CD4-positive, alpha-beta T cell treated with Interleukin-17A for 4 hours (primary cell): ENCODE measurements at places on chromosomes 7 and 10.

DNA sequence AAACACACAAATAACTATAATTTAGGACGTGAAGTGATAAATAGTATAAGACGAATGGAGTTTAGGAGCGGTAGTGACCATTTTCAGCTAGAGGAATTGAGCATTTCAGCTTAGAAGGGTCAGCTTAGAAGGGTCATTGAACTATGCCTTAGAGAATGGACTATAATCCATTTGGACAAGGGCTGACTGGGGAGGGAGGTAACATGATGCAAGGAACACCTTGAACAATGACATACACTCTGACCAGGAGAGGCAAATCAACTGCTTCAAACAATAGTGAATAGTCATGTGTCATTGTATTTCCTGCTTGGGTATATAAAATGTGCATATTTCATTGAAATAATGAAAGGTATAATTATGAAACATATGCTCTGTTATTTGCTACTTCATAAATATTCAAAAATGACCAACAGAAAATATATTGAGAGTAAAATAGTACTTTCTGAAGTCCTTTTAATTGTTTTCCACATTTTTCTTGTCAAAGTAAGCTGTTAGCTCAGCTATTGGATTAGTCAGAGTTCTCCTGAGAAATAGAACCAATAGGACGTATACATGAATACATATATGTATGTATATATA lies 40.5 kb upstream of the WASL start:
- DNase-seq, result no peak

- no peak for DNase-seq
Measured at GRCh38 chr7:188174-188573, 4.2 kb upstream of the FAM20C start.

GRCh38 chr7:103637094-103637493 lies 191.1 kb upstream of the SLC26A5 start:
- no peak for DNase-seq

DNA sequence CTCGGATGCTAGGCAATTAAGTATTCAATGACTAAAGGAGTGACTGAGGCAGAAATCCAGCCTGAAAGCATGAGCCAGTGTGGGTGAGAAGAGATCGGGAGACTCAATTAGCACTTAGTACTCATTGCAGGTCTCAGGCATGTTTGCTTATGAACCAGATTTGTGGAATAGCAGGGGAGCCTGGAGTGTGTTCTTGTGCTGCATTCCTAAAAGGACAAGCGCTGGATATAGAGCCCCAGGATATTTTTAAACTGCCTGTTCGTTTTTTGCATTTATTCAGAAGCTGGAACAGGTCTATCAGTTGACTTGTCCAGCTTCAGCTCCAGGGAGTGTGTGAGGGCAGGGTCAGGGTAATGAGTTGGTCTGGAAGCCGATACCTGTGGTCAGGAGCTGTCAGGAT lies 120.3 kb downstream of the BMPER start:
- DNase-seq, result no peak

- DNase-seq, result no peak
Measured at GRCh38 chr7:7418997-7419396, 116.7 kb downstream of the COL28A1 start.

DNA sequence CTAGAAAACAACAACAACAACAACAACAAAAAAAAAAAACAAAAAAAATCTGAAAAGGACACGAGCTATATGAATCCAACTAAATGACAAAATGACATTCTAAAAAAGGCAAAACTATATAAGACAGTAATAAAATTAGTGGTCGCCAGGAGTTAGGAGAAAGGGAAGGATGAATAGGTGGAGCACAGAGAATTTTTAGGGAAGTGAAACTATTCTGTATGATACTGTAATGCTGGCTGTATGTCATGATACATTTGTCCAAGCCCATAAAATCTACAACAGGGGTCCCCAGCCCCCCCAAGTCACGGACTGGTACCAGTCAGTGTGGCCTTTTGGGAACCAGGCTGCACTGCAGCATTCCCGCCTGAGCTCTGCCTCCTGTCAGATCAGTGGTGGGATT lies 2.8 kb upstream of the PUS7 start:
- DNase-seq, result no peak

DNA sequence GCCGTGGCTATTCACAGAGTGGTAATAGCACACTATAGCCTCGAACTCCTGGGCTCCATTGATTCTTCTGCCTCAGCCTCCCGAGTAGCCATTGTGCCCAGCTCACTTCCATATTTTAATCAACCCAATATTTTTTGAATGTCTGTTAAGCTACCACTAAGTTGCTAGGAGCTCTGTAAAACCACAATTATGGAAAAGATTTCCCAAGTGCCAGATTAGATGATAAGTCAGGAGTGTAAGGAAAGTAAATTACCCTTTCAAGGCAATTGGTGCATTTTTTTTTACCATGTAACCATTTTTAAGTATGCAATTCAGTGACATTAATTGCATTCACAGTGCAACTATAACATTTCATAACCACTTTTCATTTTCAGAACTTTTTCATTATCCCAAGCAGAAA lies 87.5 kb upstream of the GATAD1 start:
- no peak for DNase-seq

DNA sequence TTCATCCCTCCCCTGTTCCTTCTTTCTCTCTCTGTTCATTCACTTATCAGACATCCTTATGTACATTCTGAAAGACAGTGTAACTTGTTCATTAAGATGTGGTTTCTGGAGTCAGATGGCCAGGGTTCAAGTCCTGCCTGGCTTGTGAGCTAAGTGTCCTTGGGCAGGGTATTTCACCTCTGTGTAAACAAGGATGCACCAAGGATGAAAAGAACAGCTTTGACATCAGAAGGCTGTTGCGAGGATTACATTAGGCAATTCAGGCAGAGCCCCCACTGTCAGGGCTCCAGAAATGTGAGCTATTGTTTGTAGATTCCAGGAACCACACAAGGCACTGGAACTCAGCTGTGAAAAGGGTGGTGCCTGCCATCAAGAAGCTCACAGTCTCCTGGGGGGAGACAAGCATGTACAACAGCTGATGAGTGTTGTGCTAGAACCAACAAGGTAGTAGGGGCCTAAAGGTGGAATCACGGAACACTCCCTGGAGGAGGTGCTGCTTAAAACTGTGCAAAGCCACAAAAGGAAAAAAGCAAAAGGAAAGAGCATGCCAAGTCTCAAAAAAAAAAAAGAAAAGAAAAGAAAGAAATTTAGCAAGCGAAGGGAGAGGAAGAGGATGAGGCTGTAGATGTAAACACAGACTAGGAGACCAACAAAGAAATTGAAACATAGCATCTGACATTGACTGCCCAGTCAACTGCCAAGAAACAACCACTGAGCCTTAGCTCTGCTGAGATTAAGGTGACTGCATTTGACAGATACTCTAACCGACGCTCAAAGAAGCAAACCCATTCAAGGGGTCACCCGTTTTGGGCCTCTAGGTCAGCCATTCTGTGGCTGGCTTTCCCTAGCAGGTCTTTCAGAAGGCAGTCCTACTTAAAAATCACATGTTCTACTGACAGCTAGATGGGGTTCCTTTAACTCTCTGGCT lies 12.5 kb downstream of the PDLIM1 start:
- DNase-seq, result no peak

DNA sequence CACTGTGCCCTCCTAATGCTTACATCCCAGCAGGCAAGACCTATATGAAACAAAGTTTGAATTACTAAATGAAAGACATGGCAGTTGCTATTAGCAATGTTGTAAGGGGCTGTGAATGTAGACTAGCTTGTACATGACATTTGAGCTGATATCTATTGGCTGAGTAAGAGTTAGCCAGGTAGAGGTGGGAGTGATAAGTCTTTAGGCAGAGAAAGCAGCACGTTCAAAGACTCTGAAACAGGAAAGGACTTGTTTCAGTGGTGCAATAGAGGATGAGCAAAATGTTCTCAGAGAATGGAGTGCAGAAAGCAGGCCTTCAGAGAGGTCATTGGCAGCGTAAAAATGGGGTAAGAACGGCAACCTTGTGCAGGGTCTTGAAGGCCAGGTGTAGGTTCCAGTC lies 687.6 kb downstream of the AUTS2 start:
- no peak for DNase-seq

- DNase-seq, result no peak
Measured at GRCh38 chr7:158076656-158077055, 511.0 kb downstream of the PTPRN2 start.

DNA sequence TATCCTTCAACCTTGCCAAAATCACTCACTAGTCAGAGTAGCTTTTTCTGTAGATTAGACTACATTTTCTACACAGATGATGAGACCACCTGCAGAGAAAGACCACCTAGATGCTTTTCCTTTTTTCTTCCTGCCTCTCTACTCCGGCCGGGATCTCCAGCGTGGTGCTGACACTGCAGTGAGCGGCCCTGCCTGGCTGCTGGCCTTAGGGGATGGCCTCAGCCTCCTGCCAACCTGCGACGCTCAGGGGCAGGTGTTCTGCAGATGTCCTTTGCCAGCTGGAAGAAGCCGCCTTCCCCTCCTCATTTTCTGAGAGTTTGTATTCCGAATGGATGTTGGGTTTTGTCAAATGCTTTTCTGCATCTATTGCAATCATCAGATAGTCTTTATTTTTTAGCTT lies 43.5 kb upstream of the NKX6-2 start:
- no peak for DNase-seq

- DNase-seq, result no peak
Measured at GRCh38 chr7:148670807-148671206, 27.9 kb upstream of the CUL1 start.

- no peak for DNase-seq
Measured at GRCh38 chr10:84896909-84897308, 568.5 kb downstream of the CCSER2 start.

GRCh38 chr7:108103558-108104298 lies 26.4 kb downstream of the LAMB4 start:
- DNase-seq, result no peak

DNA sequence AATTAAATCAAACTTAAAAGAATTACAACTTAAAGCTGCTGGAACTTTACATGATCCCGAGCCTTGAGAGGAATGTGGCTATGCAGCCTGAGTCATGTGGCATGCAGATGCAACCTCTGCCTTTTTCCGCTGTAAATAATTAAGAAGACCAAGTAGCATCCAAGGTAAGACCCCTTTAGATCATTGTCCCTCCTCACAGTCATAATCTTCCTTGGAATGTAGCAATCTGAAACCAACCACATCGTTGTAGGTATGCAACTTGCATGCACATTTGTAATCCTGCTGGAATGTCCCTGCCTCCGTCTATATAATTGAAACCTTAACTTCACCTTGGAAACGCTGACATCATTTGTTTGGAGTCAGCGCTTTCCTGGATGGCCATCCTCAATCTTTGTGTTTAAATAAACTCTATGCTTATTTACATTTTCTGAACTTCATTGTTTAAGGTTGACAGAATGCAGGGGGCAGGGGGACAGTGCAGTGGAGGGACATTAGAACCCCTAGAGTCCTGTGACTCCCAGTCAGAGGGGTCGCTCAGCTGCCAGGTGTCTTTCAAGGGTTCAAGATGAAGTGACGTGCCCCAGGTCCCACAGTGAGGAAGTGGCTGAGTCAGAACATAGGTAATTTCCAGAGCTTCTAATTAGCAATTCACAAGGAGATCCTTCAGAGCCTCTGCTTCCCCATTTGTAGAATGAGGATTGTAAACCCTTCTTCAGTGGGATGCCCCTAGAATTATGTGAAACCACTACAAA lies 110.7 kb downstream of the RALA start:
- DNase-seq, result peak; percentile 30

DNA sequence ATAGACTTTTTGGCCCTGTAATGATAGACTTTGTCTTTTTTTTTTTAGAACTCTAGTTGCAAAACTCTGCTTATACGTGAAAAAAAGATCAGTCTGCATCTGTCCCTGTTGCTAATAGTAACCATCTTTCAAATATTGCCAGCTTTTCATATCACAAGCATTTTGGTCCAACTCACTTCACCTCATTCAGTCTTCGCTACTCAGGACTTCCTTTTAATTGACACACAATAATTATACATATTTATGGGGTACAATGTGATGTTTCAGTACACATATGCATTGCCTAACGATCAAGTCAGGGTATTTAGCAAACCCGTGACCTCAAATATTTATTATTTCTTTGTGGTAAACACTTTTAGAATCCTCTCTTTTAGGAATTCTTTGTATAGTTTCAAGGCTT lies 867.0 kb upstream of the C7orf33 start:
- DNase-seq, result no peak

DNA sequence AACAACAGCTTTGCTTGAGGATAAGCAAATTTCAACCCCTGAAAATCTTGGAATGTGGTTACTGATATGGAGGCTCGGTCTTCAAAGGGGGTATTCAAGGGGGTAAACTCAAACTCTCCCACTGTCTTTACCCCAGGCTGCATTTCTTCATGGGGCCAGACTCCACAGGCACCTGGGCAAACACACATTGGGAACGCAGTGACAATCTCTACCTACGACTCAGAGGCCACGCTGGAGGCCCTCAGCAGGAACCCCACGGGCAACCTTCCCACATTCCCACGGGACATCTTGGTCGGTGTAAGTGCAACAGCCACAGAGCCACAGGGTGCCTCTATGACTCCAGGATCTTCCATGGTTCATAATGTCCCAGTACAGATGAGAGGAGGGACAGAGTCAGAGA lies 2.2 kb upstream of the INSIG1 start:
- DNase-seq, result no peak

GRCh38 chr7:127751062-127751461 lies 99.1 kb downstream of the SND1 start:
- no peak for DNase-seq
